ENCODE measurements at places on chromosomes 12 and 14.
A peak's percentile ranks its signal among the peaks of the same experiment; 100 is the strongest.

GRCh38 chr12:8564656-8565055 is 24.0 kb upstream of the CLEC4E start:
- DNase-seq = no peak

- DNase-seq = no peak
Measured at GRCh38 chr12:2550561-2551411, 244.0 kb upstream of the FKBP4 start.

- DNase-seq = no peak
Measured at GRCh38 chr12:1481906-1482305, 112.5 kb downstream of the FBXL14 start.

GRCh38 chr14:89411976-89412375 is 5.1 kb downstream of the FOXN3 start:
- no peak for DNase-seq

GRCh38 chr12:59084511-59085375 is 164.4 kb upstream of the LRIG3 start:
- DNase-seq = no peak

DNA sequence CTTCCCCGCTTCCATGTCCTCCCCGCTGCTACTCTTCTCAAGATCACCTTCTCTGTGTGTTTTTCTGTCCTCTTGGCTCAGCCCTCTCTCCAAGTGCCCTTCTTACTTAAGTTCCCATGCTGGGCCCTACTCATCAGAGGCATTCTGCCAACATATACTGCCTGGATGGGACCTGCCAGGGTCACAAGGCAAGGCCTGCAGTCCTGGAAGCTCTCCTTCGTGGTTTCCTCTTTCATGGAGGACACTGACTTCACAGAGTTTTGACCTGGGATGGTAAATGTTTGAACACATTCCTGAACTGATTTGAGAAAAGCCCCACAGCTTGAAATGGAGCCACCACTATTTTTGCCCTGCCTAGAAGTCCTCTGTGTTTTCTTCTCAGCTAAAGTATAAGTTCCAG is 140.9 kb downstream of the TMEM30B start:
- DNase-seq = no peak

GRCh38 chr12:132320767-132321211 is 8.6 kb downstream of the GALNT9 start:
- no peak for DNase-seq

- DNase-seq = no peak
Measured at GRCh38 chr12:75892731-75893408, 138.7 kb downstream of the PHLDA1 start.

DNA sequence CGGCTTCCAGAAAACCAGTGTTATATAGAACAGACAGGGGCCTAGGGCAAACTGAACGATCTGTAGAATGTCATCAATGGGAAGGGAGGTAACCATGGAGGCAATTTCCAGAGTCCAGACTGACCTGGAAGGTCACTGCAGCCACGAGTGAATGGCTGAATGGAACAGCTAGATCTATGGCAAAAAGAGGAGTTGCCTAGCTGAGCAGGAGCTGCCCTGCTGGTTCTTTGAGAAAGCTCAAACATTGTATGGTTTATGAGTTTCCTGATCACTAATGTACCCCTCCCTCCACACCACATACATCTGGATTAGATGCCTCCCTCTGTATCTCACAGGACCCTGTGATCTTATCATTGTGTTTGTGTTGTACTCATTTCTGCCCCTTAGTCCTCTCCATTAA is 1.0 kb upstream of the RERG start:
- DNase-seq = no peak

- no peak for DNase-seq
Measured at GRCh38 chr14:25041484-25041883, 8.5 kb downstream of the STXBP6 start.

DNA sequence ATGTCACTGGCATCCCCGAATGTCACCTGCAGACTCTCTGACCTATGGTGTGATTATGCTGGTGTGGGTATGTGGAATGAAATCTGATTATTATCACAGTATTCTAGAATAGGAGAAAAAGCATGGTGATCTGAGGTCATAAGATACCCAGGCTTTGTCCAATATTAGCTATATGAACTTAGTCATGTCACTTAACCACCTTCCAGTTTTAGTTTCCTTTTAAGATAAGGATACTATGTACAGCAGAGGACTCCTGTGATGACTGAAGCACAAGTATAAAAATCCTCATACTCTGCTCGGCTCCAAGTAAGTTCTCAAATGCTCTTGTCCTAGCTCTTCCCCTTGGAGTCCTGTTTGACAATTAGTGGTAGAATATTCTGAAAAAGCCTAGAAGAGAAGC is 2.8 kb downstream of the GNS start:
- no peak for DNase-seq

GRCh38 chr12:5371631-5372030 is 60.3 kb upstream of the NTF3 start:
- no peak for DNase-seq

DNA sequence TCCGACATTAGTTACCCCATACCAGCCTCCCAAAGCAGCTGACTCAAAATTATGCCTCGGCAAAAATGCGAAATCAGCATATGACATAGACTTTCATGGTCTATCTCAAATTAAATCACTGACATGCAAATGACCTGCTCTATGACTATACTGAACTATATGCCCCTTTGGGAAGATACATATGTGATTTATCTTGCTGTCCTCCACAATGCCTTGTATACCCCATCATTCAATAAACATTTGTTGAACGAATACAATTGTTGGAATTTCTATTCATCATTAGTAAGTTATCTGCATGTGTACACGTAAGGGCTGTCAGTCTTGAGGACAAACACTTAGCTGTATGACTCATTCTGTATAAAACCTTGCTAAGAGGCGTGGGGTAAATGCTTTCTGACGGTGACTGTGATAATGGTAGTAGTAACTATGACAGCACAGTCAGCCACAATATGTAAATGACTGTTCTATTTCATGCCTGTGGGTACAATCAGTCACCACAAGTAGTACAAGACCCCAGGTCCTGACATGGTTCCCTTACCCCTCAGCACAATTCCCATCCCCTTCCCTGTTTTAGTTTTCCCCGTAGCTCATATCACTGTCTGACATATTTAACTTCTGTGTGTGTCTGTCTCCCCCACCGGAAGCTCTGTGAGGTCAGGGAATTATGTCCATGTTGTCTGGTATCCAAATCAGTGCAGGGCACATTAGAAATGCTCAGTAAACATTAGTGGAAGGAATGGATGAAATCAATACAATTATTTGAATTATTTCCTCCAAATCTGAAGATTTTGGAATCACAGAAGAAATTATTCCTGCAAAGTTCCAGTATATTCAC is 42.8 kb downstream of the STXBP6 start:
- DNase-seq = peak; percentile 75

DNA sequence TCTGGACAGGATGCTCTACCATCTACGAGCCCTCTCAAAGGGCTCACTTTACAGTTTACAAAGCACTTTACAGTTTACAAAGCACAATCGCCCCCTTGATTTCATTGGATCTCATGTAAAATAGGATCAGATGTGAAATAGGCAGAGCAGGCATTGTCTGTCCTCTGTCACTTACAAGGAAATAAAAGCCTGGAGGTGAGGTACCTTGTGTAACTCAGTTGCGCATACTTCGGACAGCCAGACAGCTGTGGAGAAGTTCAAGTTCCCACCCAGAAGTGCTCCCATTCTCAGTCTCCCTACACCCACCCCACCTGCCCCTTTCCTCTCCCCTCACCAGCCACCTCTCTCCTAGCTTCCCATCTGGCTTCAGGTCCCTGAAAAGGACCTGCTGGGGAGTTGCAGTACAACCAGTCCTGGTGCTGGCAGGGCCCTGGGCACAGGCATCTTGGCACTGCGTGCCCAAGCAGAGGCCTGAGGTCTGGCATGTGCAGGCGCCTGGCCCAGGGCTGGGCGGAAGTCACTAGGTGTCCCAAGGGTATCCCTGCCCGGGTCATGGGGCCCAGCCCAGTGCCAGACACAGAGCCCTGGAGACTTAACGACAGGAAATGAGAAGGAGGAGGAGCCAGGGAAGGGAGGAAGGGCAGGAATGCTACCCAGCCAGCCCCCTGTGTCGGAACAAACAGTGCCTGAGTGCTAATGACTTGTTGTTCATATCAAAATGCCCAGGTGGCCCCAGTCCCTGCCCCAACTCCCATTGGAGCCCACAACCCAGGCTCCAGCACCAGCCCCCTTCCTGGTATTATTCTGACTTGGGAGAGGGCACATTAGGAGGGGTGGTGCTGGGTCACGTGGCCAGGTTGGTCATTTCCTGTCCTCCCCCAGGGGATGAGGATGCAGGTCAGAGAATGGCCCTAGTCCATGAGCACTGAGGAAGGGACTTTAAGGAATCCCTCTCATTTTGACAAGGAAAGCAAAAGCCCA is 5.4 kb downstream of the RAPGEF3 start:
- no peak for DNase-seq

- DNase-seq = peak; percentile 88
Measured at GRCh38 chr14:23352506-23353432, at the start of gene SLC22A17. Gene SLC22A17, minus strand, starts transcription at chr14:23352887.

DNA sequence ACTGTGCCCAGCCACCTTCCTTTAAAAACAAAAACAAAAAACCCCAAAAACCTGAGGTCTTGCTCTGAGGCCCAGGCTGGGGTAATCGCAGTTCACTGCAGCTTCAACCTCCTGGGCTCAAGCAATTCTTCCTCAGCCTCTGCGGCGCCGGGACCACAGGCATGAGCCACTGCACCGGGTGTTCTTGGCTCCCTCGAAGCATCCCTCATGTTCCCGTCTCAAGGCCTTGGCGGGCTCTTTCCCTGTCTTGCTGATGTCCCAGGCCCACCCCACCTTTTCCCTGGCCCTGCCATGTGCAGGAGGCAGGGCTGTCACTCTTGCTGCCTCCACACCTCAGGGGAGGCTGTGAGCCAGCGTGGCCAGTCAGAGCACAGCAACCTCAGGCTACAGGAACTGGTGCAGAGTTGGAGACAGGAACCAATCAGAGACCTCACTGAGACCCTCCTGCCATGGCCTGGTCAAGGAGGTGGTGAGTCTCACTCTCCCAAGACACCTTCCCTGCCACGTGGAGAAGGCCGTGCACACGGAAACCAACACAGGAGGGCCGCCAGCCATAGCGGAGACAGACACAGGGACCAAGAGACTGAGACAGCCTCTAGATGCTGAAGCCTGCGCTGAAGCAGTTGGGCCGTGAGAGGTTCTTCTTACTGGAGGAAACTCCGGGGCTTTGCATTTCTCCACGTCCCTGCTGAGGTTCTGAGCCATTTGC is 6.0 kb upstream of the AMN start:
- DNase-seq = no peak

DNA sequence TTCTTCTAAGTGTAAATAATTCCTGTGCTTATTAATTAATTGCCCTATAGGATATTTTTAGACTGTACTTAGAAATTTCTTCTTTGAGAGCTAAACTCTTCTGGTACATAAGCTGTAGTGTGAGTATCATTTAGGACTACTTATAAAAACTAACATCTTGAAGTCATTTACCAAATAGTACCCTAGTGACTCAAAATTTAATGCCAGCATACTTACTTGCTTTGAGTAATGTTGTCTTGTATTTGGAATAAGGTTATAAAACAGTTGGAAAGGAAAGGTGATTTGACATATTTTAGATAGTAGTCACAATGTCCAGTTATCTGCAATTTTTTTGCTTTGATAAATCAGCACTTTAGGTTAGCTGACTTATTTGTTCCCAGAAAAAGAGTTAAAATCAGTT is 39.1 kb downstream of the SPATA7 start:
- peak; percentile 3 for DNase-seq

DNA sequence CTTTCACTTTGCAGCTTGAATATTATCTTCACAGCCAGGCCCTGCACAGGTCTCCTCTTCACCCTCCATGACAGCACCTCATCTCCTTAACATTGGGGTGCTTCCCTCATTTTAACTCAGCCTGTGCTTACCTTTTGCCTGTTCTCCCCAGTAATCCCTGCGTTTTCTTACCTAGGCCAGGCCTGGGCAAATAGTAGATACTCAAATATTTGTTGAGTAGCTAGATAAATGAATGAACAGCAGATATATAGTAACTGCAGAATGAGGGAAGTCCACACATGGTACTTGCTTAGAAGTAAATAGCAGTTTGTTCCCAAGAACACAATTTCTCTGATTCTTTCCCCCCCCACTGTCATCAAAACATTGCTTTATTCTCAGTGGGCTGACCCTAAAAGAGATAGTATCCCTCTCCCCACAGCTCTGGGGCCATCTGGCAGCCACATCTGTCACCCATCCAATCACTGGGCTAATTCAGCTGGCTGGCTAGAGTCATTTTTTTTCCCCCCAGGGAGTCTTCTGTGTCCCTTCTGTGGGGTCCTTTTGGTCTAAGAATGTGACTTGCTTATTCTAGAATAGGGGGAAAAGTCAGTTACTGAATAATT is 43.2 kb downstream of the APPL2 start:
- DNase-seq = no peak

DNA sequence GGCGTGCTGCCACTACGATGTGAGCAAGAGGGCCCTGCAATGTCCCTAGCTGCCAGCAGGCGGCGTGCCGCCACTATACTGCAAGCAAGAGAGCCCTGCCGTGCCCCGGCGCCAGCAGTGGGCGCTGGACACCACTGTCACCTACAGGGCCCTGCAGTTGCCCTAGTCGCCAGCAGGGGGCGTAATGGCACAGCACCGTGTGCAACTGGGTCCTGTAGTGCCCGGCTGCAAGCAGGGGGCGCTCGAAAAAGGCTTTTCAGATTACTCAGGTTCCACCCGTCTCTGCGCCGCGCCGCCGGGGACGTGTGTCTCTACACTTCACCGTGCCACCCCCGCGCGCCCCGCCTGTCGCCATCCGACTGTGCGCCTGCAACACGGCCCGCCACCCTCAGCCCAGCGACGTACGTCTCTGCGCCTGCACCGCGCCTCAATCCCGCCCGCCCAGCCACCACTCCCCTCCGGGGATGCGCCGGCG is 1356.9 kb downstream of the TMEM121 start:
- no peak for DNase-seq

DNA sequence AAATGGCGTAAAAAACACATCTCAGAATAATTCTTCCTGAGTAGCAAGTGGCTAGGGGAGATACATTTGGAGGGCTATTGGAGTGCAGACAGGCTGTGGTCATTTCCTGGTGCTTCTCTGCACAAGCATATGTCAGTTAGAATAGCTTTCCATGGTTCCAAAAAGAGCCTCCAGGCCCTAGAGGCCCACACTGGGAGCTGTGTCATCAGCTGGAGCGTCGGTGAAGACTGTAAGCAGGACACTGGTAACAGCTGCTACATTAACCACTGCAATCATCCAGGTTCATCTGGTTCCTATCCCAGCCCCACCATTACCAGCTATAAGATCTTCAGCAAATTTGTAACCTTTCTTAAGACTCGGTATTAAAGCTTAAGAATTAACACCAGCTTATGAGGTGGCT is 31.7 kb upstream of the APPL2 start:
- no peak for DNase-seq

- DNase-seq = no peak
Measured at GRCh38 chr12:6074979-6075585, 49.4 kb downstream of the VWF start.

DNA sequence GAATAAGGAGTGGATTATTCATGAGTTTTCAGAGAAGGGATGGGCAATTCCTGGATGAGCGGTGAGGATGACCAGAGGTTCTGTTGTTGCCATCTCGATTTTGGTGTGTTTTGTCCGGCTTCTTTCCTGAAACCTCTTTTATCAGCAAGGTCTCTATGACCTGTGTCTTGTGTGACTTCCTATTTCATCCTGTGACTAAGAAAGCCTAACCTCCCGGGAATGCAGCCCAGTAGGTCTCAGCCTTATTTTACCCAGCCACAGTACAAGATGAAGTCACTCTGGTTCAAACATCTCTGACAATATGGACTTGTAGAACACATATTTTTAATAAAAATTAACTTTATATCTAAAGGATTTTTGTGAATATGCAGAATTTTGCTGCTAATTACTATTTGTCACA is 716.4 kb downstream of the FSCB start:
- no peak for DNase-seq
